Smooth muscle cell of the brain vasculature (primary cell): ENCODE measurements at places on chromosomes 3 and 15.
A peak's percentile ranks its signal among the peaks of the same experiment; 100 is the strongest.

GRCh38 chr15:70196372-70197316 is 98.9 kb upstream of the TLE3 start:
- DNase-seq = peak; percentile 79

GRCh38 chr3:32138545-32139104 is 32.2 kb downstream of the GPD1L start:
- no peak for DNase-seq

- DNase-seq = no peak
Measured at GRCh38 chr15:28873585-28874190, 12.1 kb upstream of the APBA2 start.

- no peak for DNase-seq
Measured at GRCh38 chr3:99503350-99503749, 135.0 kb upstream of the COL8A1 start.

GRCh38 chr3:159532577-159532976 is 456.1 kb upstream of the IL12A start:
- DNase-seq = no peak

GRCh38 chr3:46414739-46415138 is 7.7 kb downstream of the CCRL2 start:
- DNase-seq = no peak

- DNase-seq = no peak
Measured at GRCh38 chr3:124951511-124952281, 17.1 kb upstream of the MUC13 start.

DNA sequence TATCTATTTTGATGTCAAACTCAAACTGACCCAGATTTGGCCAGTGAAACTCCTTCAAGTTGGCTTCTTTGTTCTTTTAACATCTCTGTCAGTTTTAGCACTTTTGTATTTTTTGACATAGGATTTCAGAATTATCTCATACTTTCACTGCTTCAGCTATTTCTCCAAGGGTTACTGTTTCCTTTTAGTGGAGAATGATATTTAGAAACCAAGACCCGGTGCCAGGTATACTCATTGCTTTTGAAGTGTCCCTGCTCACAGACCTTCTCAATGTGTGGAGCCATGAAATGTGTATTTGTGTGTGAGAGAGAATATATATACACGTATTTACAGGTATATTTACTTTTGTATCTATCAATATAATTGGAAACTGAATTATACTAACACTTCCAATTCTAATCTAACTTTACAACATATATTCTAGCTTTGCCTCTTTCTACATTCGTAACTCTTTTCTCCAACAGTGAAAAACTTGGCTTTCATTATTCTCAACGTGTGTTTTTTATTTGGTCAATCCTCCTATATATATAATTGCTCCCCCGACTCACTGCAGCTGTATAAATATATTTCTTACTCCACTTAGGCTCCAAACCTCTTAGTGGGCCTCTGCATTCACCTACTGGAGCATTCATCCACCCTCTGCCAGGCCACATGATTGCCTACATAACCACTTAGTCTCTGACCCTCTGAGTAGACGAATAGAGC is 54.0 kb downstream of the OTOL1 start:
- DNase-seq = no peak

GRCh38 chr3:185900228-185900627 is 37.6 kb downstream of the TRA2B start:
- peak; percentile 83 for DNase-seq

DNA sequence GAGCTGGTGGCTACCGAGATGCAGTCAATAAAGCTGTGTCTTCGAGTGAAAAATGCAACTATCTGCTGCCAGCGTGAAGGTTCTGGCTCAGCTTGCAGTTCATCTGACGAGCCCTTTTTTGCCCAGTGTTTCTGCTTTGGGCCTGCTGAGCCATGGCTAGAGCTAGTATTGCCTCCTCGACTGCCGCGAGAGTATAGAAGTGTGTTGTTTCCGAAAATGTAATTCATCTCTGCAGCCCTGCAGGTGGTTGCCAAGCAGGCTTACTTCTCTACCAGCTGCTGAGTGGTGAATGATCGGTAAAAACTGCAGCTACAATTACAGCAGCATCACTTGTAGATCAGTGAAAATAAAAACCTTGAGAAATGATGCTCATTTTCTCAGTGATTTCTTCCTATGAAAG is 114.8 kb downstream of the DLG1 start:
- no peak for DNase-seq

DNA sequence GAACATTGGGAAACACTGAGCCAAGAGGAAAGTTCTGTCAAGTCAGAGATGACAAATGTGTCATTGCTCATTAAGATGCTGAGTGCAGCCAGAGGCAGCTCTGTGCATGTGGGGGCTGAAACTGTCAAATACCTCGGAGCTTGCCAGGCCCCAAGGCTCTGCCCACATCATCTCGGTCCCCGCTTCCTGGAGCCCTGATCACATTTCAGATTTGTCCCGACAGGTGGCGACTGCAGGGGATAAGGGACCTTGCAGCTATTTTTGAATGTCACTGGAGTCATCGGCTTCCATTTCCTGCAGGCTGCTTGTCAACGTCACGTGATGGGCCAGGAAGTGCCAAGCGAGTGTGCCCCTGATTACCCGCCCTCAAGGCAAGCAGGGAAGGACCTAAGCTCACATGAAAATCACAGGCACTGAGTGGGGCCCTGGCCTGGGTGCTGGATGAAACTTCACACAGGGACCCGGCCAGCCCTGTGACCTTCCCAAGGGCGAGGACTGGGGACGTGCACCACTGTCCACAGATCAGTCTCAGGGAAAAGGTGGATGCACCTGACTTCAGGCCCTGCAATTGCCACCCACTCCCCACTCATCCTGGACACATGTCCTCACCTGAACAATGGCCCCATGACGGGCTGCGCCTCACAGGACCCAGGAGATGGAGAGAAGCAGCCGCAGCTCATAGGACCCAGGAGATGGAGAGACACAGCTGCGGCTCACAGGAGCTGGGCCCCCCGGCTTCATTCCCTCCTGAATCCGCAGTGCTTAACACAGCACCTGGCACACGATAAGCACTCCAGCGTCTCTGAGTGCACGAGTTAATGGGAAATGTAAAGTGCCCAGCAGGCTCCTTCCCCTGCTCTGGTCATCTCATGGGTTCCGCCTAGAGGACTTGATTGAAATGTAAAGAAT is 73.4 kb downstream of the NUP210 start:
- DNase-seq = no peak

- no peak for DNase-seq
Measured at GRCh38 chr15:25427861-25428260, 11.0 kb downstream of the UBE3A start.

- no peak for DNase-seq
Measured at GRCh38 chr3:45078910-45079522, 52.9 kb downstream of the CLEC3B start.
